ENCODE measurements at places on chromosomes 4 and X.

GRCh38 chrX:41923978-41924683, 777 bp upstream of the CASK start:
- peak overlapping the region; percentile 95 for H3K27ac ChIP-seq
- H3K36me3 ChIP-seq, result no peaks in the 10 kb centered on the region
- no peak for DNase-seq
- peaks cover 4% of the 10 kb centered on the region for H3K27me3 ChIP-seq

DNA sequence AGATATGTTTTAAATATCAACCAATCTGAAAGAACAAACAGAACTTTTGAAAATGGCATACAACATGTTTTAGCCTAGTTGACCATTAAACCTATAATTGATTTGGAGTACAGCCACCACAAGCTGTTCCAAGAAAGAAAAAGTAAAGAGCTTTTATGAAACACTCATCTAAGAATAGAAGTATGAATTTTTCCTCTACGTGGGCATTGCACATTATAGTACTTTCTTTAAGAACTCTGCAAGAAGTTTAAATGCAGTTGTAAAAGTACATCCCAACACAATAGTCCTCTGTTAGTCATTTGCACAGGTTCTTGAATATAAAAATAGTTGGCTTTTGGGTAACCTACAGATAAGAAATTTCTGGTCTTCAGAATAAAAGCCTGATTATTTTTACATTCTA, 933.6 kb upstream of the ADGRL3 start:
- H3K27me3 ChIP-seq, result no peaks in the 10 kb centered on the region
- H3K4me1 ChIP-seq, result no peaks in the 10 kb centered on the region
- H3K36me3 ChIP-seq, result no peaks in the 10 kb centered on the region
- H3K27ac ChIP-seq, result no peak overlapping the region

- no peak for DNase-seq
- H3K27me3 ChIP-seq, result no peaks in the 10 kb centered on the region
- no peak overlapping the region for H3K4me3 ChIP-seq
- no peaks in the 10 kb centered on the region for H3K4me1 ChIP-seq
- no peaks in the 10 kb centered on the region for H3K36me3 ChIP-seq
- no peak overlapping the region for H3K27ac ChIP-seq
Measured at GRCh38 chrX:115448146-115448545, 112.8 kb upstream of the PLS3 start.

DNA sequence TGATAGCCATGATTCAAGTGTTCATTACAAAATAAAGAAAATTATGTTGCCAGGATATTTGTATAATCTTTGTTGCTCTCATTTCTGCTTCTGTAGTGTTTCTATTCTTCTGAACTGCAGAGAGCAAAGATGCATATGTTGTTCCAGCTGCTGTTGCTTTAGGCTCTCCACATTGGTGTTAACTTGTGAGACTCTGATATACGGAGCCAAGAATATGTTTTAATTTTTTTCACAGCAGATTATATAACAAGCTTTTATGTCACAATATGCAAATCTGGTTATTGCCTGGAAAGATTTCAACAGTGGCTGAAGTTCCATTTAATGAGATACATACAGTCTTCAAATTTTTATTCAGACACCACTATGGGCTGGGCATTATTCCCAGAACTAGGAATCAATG, 655.0 kb downstream of the GRXCR1 start:
- H3K4me3 ChIP-seq, result no peak overlapping the region
- H3K27me3 ChIP-seq, result no peaks in the 10 kb centered on the region
- no peak overlapping the region for H3K27ac ChIP-seq
- DNase-seq, result no peak
- no peaks in the 10 kb centered on the region for H3K4me1 ChIP-seq

- H3K27me3 ChIP-seq, result no peaks in the 10 kb centered on the region
- no peak overlapping the region for H3K27ac ChIP-seq
- no peaks in the 10 kb centered on the region for H3K36me3 ChIP-seq
- no peak for DNase-seq
- no peaks in the 10 kb centered on the region for H3K4me1 ChIP-seq
Measured at GRCh38 chr4:155566354-155566753, 100.3 kb upstream of the GUCY1A1 start.

DNA sequence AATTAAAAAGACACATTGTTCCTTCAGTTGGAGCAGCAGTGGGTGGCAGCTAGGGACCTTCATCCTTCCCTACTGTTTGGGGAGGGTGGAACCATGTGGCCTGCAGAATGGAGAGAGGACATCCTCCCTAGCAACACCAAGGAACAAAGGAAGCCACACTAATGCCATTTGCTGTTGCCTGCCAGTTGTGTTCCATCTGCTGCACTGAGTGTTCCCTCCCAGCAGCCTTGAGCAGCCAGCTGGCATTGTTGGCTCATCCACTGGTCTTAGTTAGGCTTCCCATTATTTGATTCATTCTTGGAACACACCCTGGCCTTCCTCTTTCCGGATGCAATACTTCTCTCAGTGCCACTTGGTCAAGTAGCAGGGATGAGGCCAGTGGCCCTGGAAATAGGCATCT, 25.0 kb upstream of the HMGB3 start:
- H3K27ac ChIP-seq, result no peak overlapping the region
- H3K36me3 ChIP-seq, result peaks cover 4% of the 10 kb centered on the region
- no peak overlapping the region for H3K4me3 ChIP-seq
- no peaks in the 10 kb centered on the region for H3K4me1 ChIP-seq
- no peak for DNase-seq

GRCh38 chr4:88008743-88009171, 1.3 kb downstream of the PKD2 start:
- no peak for DNase-seq
- peak overlapping the region; percentile 92 for H3K4me3 ChIP-seq
- peak overlapping the region; percentile 63 for H3K27ac ChIP-seq
- H3K36me3 ChIP-seq, result peaks cover 7% of the 10 kb centered on the region
- H3K27me3 ChIP-seq, result peaks cover 14% of the 10 kb centered on the region

GRCh38 chr4:24664956-24665355, 80.6 kb upstream of the DHX15 start:
- DNase-seq, result no peak
- no peak overlapping the region for H3K4me3 ChIP-seq
- H3K27ac ChIP-seq, result no peak overlapping the region
- no peaks in the 10 kb centered on the region for H3K27me3 ChIP-seq
- H3K36me3 ChIP-seq, result no peaks in the 10 kb centered on the region
- peaks cover 37% of the 10 kb centered on the region for H3K4me1 ChIP-seq

- H3K27ac ChIP-seq, result no peak overlapping the region
- peaks cover 4% of the 10 kb centered on the region for H3K36me3 ChIP-seq
- H3K4me1 ChIP-seq, result peaks cover 4% of the 10 kb centered on the region
- H3K27me3 ChIP-seq, result no peaks in the 10 kb centered on the region
Measured at GRCh38 chrX:36019125-36019524, 99.6 kb downstream of the CFAP47 start.

GRCh38 chr4:42478509-42478908, 81.2 kb downstream of the SHISA3 start:
- no peak overlapping the region for H3K4me3 ChIP-seq
- no peaks in the 10 kb centered on the region for H3K4me1 ChIP-seq
- H3K27ac ChIP-seq, result no peak overlapping the region

- H3K27ac ChIP-seq, result no peak overlapping the region
- H3K27me3 ChIP-seq, result peaks cover 11% of the 10 kb centered on the region
- no peak for DNase-seq
- H3K4me3 ChIP-seq, result no peak overlapping the region
- H3K4me1 ChIP-seq, result peaks cover 58% of the 10 kb centered on the region
Measured at GRCh38 chr4:2796849-2797544, 4.1 kb downstream of the SH3BP2 start.

- no peak overlapping the region for H3K27ac ChIP-seq
- peaks cover 4% of the 10 kb centered on the region for H3K27me3 ChIP-seq
- no peak overlapping the region for H3K4me3 ChIP-seq
- H3K36me3 ChIP-seq, result no peaks in the 10 kb centered on the region
- no peaks in the 10 kb centered on the region for H3K4me1 ChIP-seq
Measured at GRCh38 chr4:132384709-132385108, 764.4 kb upstream of the PCDH10 start.

- peaks cover 36% of the 10 kb centered on the region for H3K4me1 ChIP-seq
- no peak overlapping the region for H3K27ac ChIP-seq
Measured at GRCh38 chr4:20678400-20678799, 21.9 kb upstream of the PACRGL start.

DNA sequence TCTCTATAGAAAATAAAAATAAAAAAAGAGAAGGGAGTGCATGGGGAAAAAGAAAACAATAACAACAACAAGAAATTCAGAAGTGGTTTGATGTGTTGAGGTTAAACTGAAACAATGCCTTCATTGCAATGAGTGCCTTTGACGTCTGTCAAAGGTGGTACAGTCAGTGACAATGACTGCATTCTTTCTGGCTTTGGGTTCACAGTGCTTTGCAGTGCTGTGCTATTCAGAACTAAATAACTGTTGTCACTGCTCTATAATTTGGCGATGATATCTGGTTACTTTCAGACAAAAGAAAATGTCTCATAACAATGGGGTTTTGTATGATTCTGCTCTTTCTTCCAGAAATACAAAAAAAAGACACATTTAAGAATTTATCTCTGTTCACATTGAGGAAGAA, 488.6 kb upstream of the MAGEB2 start:
- no peaks in the 10 kb centered on the region for H3K36me3 ChIP-seq
- H3K4me1 ChIP-seq, result no peaks in the 10 kb centered on the region
- no peak overlapping the region for H3K27ac ChIP-seq
- DNase-seq, result no peak
- no peak overlapping the region for H3K4me3 ChIP-seq

DNA sequence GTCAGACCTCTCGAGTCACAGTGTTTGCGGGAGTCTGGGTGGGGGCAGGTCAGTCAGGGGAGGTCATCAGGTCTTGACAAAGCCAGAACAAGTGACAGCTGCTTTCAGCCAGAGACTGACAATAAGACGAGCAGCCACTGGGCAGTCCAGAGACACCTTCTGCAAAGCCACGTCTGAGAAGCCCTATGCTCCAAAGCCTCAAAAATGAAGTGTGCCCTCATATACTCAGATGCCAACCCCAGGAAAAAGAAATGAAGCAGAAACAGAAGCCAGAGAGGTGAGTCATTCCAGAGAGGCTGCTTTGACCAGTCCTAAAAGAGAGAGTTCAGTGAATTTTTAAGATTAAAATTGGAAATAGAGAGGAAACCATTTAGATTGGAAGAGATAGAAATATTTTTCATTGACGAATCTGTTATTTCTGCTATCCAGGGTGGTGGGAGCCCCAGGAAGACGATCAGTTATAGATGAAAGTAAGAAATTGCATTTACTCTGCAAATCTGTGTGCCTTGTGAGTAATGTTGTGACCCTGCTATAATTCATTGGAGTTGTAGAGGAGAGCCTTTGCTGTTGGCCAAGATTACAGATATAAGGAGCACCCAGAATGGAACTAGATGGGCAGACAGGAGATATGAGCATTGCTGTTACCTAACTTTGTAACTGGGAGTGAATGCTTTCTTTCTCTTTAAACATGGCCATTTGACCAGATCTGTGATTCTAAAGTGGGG, 77.9 kb downstream of the LRRC66 start:
- H3K27me3 ChIP-seq, result peaks cover 3% of the 10 kb centered on the region
- no peak overlapping the region for H3K4me3 ChIP-seq
- H3K4me1 ChIP-seq, result no peaks in the 10 kb centered on the region
- H3K27ac ChIP-seq, result no peak overlapping the region
- H3K36me3 ChIP-seq, result no peaks in the 10 kb centered on the region

GRCh38 chrX:13742397-13743176, 8.0 kb downstream of the OFD1 start:
- H3K4me3 ChIP-seq, result no peak overlapping the region
- H3K27ac ChIP-seq, result no peak overlapping the region
- no peaks in the 10 kb centered on the region for H3K27me3 ChIP-seq
- no peaks in the 10 kb centered on the region for H3K4me1 ChIP-seq
- DNase-seq, result no peak

DNA sequence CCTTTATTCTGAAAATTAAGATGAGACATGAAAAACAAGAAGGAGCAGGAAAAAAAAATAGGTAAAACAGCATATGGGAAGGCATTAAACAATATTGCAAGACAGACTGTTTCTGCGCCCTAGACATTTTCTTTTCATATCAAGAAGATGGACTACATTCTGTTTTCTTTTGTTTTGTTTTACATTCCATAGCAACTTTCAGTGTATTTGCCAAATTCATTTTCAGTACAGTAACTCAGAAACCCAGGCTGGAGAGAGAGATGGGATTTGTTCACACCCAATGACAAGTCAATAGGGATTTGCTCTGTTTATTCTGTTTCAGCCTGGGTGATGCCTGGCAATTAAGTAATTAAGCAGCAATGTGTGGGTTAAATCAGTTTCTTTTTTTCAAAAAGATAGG, 892.8 kb upstream of the DIAPH2 start:
- H3K36me3 ChIP-seq, result no peaks in the 10 kb centered on the region
- peaks cover 3% of the 10 kb centered on the region for H3K27me3 ChIP-seq
- DNase-seq, result no peak
- no peak overlapping the region for H3K4me3 ChIP-seq

DNA sequence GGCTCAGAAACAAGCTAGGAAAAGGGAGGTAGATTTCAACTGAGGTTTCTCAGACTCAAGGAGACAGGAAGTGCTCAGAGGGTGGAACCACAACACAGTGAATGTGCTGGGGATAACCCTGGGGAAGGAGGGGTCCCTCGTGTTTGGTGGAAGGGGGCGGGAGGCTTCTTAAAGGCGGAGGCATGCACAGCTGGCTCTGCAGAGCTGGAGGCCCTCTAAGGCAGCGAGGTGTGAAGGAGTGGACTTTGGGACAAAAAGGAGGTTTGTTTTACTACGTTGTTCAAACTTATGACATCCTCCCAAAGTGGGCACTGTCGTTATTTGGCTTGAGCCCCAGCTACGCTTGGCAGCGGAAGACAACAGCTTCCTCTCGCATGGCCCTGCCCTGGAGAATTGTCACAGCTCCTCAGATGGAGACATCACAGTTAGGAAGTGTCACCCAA, 21.7 kb upstream of the MTM1 start:
- H3K4me3 ChIP-seq, result peak overlapping the region; percentile 49
- no peak for DNase-seq
- H3K27me3 ChIP-seq, result peaks cover 7% of the 10 kb centered on the region

- H3K27me3 ChIP-seq, result no peaks in the 10 kb centered on the region
- no peak for DNase-seq
- H3K36me3 ChIP-seq, result no peaks in the 10 kb centered on the region
- H3K4me3 ChIP-seq, result no peak overlapping the region
- peaks cover 59% of the 10 kb centered on the region for H3K4me1 ChIP-seq
- H3K27ac ChIP-seq, result no peak overlapping the region
Measured at GRCh38 chr4:121014544-121014943, 57.8 kb downstream of the NDNF start.

GRCh38 chr4:63122955-63123354, 1286.3 kb downstream of the TECRL start:
- H3K27ac ChIP-seq, result no peak overlapping the region
- H3K4me3 ChIP-seq, result no peak overlapping the region
- H3K4me1 ChIP-seq, result no peaks in the 10 kb centered on the region
